Activated naive CD4-positive, alpha-beta T cell (primary cell): ENCODE measurements at places on chromosomes 12 and 14.

DNA sequence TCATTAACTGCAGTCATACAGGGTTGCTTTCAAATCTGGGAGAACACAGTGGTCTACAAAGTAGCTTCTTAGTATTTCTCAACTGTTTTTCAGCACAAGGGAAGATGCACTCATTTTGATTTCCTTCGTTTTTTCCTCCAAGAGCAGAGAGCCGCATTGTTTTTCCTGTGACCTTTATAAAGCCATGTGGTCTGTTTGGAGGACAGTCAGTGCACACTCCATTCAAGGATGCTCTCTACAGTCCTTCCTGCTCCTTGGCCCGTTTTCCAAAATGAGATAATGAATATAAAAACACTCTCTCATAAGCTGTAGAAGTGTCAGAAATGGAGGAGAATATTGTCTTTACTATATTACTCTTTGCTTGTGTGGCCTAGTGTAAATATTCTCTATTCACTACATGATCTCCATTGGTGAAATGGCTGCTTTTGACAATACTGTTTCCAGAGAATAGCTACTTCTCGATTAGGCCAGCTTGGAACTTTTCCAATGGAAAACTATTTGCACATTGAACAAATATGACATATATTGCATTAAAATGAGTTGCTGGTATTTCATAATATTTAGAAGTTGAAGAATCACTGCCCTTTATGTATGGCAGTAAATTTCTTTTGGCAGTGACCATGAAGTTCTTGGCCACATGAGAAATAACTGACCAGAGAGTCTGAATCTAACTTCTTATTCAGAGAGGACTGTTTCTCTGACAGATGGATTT is 393.1 kb upstream of the RGS6 start:
- no peak for DNase-seq

- no peak for DNase-seq
These were observed 10.9 kb upstream of the IL26 start for GRCh38 chr12:68236421-68237059.

DNA sequence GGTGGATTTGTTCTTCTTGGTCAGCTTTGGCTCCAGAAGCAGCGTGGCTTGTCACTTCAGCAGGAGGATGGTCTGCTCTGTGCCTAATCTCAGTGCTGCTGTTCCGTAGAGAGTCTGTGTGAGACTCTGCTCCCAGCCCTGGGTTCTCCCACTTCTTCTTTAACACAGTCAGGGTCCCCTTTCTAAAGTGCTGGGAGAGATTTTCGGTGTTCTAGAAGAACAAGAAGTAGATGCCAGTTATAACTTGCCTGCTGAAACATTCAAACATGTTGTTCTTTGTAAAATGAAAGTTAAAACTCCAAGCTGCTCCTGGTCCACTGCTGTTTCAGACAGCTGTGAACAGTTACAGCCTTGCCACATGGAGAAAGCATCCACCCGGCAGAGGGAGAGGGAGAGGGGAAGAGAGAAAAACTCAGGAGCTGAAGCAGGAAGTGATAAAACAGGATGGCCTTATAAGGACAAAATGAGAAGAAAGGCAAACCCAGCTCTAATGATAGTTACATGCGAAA is 55.2 kb upstream of the CERS5 start:
- no peak for DNase-seq

GRCh38 chr12:45286621-45287020 is 70.7 kb downstream of the ANO6 start:
- DNase-seq: no peak

GRCh38 chr12:85814071-85814470 is 22.1 kb downstream of the RASSF9 start:
- DNase-seq: no peak

- DNase-seq: no peak
These were observed 117.1 kb downstream of the HMGA2 start for GRCh38 chr12:65941388-65941787.

GRCh38 chr14:69046476-69046860 is 67.4 kb upstream of the ACTN1 start:
- no peak for DNase-seq

DNA sequence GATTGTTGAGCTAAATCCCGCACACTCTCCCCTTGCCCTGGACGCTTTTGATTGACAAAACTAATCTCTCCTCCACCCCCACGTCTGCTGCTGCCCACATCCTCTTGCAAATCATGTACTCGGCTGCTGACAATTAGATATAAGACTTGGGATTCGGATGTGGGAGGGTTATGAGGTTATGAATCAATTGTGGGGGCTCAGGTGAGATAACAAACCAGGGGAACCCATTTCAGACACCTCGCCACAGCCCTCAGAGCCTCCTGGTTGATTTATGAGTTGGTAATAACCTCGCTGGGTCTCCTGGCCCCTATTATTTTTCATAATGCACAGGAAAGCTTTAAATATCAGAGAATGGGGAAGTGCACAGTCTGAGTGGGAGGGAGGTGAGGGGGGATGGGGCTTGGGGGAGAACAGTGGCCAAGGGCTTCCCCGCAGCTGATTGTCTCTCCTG is 449.9 kb downstream of the DPF3 start:
- no peak for DNase-seq

DNA sequence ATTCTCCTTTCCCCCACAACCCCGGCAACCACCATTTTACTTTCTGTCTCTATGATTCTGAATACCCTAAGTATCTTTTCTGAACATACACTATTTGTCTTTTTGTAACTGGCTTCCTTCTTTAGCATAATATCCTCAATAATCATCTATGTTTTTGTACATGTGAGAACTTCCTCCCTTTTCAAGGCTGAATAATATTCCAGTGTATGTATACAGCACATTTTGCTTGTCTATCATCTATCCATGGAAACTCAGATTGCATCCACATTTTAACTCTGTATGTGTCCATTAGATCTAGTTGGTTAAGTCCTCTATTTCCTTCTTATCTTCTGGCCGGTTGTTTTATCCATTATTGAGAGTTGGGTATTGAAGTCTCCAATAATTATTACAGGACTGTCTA is 64.1 kb upstream of the TTC7B start:
- DNase-seq: no peak

DNA sequence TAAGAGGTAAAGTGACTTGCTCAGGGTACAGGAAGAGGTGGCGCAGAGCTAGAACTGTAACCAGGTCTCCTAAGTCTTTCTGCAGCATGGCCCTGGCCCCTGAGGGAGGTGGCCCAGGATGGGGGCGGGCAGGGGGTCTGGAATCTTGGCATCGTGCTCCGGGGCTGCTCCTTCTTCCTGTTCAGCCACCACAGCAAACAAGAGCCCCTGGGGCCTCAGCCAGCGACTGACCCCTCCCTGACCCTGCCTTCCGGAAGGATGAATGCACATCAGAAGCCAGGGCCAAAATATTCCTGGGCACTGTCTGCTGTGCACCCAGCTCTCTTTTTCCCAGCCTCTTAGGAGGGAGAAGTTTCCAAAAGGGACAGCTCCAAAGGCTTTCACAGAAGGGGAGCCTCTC is 242.8 kb downstream of the DPF3 start:
- no peak for DNase-seq
